M059J (cell line): ENCODE measurements at places on chromosomes 11 and 22. TPM values are rescaled to one million over a fixed set of nuclear protein-coding genes. Genes with fewer than 3 reads are reported as not detected.
A peak's percentile ranks its signal among the peaks of the same experiment; 100 is the strongest.

GRCh38 chr11:121057922-121058321, 34.0 kb downstream of the TBCEL start:
- DNase-seq, result no peak

GRCh38 chr22:48805516-48805915, 1022.2 kb downstream of the BRD1 start:
- no peak for DNase-seq

DNA sequence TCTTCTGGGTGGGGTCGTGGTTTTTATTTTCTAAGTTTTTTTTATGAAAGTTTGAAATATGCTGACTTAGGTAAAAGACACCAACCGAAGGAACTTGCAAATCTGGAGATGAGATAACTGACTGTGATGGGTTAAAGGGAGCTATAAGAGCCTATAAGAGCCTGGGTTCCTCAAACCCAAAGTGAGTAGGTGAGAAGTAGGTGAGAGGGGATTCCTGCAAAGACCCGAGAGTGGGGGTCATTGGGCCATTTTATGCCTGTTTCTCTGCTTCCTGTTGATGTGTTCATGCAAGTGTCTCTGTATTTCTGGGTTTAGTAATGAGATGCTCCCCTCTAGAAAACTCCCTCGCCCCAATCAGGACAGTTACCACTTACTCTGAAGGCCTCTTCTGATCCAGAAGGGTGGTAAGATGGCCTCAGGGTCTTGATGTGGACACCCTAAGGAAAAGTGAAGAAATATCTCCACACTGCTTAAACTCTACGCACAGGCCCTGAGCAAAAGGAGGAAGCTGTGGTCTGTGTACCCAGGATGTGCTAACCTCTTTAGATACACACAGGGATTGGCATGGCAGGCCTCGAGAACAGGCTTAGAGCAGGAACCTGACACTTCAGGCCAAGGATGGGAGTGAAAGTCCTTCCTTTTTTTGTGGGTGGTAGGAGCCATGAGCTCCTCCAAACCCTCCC, 1.8 kb downstream of the FLI1 start:
- peak; percentile 43 for DNase-seq

GRCh38 chr11:60777572-60777971, 7.6 kb upstream of the MS4A10 start:
- DNase-seq, result peak; percentile 88

- no peak for DNase-seq
Measured at GRCh38 chr11:32039149-32039548, 51.7 kb upstream of the RCN1 start.

DNA sequence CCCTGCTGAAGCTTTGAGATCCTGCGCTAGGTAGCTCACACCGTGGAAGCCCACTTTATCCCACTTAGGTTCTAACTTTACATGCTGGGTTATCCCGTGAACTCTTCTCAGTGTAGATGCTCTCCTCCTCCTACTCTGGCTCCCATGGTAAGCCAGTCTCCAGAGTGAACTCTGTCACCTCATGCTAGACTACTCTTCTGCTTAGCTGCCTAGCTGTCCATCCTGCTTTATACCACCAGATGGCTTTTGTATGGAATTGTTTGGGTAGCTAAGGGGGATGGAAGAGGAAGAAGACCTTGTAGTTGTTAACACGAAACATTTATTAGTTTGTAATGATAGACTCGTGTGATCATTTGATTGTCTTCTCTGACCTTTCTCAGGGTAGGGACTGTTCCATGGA, 46.8 kb downstream of the EMSY start:
- no peak for DNase-seq

DNA sequence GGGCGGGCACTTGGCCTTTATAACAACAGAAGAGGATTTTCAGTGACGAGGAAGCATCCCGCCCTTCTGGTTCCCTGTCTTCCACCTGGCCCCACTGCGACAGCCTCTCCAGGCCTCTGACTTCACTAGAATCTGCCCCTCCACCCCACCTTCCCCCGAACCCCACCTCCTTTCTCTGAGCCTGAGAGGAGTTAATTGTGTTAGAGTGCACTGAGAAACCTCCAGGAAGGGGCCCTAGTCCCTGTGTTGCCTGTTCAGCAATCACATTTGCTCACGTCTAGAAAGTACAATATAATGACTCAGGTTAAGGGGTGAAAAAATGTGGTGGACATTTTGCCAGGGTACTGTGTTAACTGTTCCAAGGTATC, 38.8 kb downstream of the PTPRJ start:
- DNase-seq, result no peak

DNA sequence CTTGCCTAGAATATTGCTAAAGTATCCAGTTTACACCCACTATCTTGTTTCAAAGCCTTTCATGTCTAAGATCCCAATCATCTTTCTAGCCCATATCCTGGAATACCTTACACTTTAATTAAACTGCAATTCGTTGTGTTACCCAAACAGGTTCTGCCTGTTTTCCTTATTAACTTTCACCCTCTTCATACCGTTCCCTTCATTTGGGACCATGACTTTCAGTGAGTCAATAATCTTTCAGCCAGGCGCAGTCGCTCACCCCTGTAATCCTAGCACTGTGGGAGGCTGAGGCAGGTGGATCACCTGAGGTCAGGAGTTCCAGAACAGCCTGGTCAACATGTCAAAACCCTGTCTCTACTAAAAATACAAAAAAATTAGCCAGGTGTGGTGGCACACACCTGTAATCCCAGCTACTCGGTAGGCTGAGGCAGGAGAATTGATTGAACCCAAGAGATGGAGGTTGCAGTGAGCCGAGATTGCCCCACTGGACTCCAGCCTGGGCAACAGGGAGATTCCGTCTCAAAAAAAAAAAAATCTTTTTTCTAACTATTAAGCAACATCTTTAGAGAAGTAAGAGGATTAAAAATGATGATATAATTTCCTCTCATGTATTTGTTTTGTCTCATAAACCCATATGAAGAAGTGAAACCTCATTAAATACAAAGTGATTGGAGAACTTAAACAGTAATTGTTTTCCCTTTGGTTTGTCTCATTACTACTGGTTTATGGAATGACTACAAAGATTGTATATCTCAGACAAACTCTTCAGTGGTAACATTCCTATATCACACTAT, 20.7 kb downstream of the DMC1 start:
- no peak for DNase-seq

GRCh38 chr11:95359756-95360155, 128.8 kb upstream of the SESN3 start:
- DNase-seq, result no peak

DNA sequence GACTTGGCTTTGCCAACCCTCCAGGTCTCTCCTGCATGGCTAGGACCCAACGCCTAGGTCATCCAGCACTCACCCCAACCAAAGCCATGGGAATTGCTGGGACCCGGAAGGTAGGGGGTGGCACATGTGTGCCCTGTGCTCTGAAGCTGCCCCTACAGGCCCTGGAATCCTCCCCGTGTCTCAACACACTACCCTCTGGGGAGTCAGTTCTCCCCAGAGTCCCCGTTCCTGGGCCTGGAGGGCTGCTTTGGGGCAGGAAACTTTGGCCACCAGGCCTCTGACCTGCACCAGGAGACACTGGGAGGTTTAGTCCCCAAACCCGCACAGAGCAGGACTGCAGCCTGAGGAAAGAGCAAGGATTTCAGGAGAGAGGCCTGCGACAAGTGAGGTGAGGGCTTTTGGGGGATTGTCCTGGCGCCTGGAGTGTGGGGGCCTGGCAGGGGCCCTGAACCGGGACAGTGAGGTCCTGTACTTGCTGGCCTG, 495 bp upstream of the IFITM1 start:
- no peak for DNase-seq

- DNase-seq, result no peak
Measured at GRCh38 chr11:76666408-76666807, 4.1 kb downstream of the LRRC32 start.

- no peak for DNase-seq
Measured at GRCh38 chr11:73972620-73973449, 9.8 kb downstream of the UCP2 start.

DNA sequence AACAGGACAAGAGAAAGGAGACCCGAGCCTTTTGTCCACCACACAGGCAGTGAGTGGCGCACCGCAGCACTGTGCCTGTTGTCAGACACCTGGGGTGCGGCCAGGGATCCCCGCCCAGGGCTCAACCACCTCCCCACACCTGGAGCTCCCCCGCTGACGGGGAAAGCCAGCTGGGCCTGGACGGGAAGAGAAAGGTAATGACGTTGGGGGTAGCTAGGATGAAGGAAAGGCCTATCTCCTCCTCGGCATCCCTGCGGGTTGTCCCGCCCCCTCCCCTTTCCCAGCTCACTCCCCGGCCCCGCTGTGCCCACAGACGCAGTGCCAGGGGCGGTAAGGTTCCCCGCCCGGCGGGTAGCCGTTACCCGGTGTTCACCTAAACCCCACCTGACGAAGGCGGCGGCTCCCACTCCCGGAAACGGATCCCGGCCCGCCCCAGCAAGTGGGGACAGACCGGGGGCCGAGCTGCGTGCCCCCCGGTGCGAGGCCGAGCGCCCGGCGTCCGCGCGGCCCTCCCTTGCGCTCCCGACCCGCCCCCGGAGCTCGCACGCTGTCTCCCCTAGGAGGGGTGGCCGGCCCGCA, 495 bp downstream of the HYOU1 start:
- DNase-seq, result peak; percentile 16

DNA sequence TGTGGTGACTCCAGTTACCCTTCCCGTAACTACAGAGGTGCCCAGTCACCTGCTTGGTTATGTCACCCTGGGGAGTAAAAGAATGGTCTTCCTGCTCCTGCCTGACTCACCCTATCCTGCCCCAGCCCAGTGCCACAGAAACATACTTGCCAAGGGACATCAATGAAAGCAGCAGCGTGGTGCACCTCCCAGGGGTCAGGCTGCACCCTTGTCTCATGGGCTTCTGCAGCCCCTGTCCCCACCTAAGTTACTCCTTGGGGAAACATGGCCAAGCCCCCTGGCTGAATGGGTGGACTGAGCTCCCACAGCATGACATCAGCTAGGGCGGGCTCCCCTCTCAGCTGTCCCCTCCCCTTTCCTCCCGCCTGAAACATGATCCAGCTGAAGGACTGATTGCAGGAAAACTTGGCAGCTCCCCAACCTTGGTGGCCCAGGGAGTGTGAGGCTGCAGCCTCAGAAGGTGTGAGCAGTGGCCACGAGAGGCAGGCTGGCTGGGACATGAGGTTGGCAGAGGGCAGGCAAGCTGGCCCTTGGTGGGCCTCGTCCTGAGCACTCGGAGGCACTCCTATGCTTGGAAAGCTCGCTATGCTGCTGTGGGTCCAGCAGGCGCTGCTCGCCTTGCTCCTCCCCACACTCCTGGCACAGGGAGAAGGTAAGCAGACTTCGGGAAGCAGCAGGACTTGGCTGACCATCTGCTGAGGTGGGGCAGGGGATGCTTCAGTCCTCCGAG, at the start of gene HTR3A:
TSS of gene HTR3A (plus strand) at position 368 of the 730 bp plus-strand sequence. CDS start at position 586, 218 bp downstream.
- peak; percentile 60 for DNase-seq

DNA sequence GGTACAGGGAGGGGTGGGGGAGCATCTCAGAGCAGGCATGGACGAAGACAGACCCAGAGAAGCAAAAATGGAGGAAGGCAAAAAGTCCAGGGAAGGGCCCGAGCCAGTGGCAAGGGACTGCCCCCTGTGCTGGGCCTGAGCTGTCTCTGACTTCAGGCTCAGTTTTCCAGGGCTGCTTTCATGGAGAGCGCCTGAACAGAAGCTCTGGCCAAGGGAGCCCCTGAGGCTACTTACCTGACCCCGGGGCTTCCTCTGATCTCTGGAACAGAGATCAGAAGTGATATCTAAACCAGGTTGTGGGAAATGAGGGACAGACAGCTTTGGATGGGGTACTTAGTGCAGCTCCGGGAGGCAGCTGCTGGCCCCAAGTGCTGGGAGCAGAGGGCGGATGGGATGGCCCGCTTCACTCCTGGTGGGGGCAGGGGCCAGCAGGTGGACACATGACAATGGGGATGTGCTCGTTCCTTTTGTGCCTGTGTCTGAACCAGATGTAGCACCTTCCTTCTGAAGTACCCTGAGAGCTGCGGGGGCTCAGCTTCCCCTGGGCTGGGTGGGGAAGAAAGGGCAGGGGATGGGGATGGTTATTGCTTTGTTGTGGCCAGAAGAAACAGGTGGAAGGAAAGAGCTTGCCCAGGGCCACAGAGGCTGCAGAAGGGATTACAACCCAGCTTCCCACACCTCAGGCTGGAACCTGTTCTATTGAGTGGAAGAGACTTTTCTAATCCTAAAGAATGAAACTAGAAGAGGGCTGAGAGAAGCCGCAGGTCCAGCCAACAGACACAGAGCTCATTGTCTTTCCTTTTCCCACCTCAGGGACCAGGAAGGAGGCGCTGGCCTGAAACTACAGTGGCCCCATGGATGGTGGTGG, 5.7 kb downstream of the LRRC10B start:
- DNase-seq, result no peak

- peak; percentile 9 for DNase-seq
Measured at GRCh38 chr11:95917193-95918036, 6.5 kb downstream of the MTMR2 start.

DNA sequence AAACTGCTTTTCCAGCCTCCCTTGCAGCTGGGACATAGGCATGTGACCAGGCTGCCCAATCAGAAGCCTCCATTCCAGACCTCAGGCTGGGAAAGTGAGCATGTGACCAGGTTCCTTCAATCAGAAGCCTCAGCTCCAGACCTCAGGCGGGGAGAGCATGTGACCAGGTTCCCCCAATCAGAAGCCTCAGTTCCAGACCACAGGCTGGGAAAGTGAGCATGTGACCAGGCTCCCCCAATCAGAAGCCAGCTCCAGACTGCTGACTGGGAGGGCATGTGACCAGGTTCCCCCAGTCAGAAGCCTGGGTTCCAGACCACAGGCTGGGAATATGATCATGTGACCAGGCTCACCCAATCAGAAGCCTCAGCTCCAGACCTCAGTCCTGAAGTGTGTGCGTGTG, 11.7 kb upstream of the IL2RB start:
- peak; percentile 7 for DNase-seq

GRCh38 chr11:116148056-116148455, 624.7 kb downstream of the BUD13 start:
- no peak for DNase-seq

GRCh38 chr11:6988506-6988905, 31.6 kb downstream of the ZNF214 start:
- peak; percentile 3 for DNase-seq

GRCh38 chr22:35891442-35891841, 137.2 kb downstream of the RBFOX2 start:
- no peak for DNase-seq

GRCh38 chr11:83613767-83614121, 327.6 kb upstream of the CCDC90B start:
- DNase-seq, result no peak

DNA sequence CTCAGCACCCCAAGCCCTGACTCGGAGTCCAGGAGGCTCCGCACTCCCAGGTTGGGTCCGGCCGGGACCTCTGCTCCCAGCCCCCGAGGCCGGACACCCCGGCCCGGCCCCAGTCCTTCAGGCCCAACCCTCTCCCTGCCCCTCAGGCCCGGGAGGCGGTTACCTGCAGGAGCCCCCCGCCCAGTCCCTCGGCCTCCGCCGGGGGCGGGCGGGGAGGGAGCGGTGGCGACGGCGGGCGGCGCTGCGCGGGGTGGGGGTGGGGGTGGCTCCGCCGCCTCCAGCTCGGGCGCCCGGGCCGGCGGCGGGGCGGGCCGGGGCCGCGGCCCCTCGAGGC, 310 bp downstream of the TCF20 start:
- no peak for DNase-seq

GAB4 gene
- total RNA-seq, result not detected in 2 replicates

TBX1 gene
- total RNA-seq, result 0.10 TPM in 1 of 2 replicates, not detected in the other

NOX4 gene
- total RNA-seq, result not detected in 2 replicates
